Amygdala (tissue), 56 donors: ENCODE measurements at places on chromosomes 13 and 19.
A peak's percentile ranks its signal among the peaks of the same experiment; 100 is the strongest.

DNA sequence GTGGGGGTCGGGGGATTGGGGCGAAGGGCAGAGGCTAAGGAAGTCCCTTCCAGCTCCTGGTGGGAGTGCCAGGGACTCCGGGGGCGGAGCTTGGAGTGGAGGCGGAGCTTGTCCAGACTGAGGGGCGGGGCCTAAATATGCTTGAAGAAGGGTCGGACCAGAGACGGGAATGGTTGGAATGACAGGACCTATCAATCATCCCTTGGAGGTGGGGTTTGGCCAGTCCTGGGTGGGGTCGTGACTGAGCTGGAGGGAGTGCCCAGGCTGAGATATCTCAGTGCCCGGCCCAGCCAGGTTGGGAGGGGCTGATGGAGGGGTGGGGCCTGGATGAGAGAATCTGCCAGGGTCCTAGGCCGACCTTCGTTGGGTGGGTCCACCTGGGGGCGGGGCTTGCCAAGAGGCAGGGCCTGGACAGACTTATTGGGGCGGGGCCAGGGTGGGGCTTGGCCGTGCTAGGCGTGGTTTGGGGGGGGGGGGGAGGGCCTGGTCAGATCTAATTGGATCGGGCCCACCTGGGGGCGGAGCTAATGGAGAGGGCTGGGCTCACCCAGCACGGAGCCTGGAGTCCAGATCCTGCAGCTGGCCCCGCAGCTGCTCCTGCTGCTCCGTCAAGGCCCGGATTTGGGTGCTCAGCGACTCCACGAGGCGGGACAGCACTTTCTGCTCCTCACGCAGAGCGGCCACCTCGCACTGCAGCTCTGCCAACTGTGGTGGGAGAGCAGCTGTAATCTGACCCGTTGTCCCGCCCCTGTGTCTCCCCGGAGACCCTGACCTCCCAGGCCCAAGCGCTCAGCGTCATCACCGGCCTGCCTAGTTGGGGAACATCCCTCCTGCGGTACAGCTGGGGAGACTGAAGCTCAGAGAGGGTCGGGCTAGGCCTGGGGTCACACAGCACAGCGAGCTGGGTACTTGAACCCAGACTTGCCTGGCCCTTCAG, 2.6 kb upstream of the WIZ start:
- peak; percentile 47 for DNase-seq

DNA sequence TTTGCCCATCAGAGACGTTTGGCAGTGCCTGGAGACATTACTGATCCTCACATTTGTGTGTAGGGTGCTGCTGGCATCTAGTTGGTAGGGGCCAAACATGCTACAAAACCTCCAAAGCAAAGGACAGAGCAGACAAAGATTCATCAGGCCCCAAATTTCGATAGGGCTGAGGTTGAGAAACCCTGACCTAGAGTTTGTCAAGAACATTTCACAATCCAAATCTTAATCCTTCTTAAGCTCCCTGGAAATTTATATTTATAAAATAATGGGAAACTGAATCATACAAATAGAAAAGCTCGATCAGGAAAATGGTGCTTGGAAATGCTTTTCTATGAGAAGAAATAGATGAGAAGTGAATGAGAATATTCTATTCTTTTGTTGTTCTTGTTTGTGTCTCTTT, 273.6 kb downstream of the DCT start:
- DNase-seq, result no peak

DNA sequence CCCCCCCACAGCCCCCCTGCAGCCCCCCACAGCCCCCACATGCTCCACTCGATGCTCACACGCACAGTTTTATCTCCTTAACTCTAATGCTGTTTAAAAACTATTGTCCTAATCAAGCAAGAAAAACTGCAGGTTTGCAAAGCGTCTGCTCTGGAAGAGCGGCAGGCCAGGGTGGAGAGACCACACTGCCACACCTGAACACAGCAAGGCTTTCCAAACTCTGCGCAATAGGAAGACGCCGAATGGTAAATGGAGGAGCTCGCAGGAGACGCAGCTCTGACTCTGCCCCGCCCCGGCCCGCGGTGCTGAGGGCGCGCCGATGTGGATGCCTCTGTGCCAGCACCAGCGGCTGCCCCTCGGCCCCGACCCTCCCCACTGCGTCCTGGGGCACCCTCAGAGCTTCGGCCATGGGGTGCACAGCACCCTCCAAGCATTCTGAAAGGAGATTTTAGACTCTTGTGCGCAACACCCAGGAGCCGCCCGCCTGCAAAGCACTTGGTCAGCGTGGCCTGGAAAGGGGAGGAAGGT, 32.4 kb downstream of the RASA3 start:
- DNase-seq, result no peak

DNA sequence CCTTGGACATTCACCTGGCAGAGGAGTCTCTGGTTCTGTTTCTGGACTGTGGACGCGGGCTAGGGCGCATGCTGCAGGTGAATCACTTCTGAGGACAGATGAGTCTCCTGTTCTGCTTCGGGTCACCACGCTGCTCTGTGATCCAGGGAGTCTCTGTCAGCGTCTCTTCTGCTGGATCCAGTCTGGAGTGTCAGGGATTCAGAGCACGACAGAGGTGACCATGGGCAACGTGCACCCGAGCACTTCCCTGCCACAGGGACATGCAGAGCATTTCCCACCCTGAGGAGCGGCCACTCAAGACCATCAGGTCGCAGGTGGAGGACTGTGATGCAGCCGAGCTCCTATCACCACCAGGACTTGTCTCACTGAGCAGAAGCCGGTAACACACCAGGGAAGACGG, 24.4 kb upstream of the LILRA2 start:
- DNase-seq, result no peak

- no peak for DNase-seq
Observed at GRCh38 chr13:19605161-19605955, 28.1 kb upstream of the MPHOSPH8 start.

DNA sequence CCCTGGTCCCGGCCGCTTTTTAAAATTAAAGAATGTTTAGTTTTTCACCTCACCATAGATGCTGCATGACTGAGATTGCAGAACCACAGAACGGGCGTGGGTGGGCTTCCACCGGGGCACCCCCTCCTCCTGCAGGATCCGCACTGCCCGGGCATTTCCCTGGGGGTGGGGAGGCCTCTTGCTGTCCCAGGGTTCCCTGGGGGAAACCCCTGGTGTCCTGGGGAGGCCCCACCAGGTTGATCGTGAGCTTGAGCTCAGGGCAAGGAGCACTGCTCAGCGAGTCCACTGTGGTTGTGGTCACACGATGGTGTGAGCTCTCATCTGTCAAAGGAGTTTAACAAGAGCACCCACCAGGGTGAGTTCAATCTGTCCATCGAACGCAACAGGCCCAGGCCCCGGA, 11.4 kb upstream of the TCF3 start:
- no peak for DNase-seq

DNA sequence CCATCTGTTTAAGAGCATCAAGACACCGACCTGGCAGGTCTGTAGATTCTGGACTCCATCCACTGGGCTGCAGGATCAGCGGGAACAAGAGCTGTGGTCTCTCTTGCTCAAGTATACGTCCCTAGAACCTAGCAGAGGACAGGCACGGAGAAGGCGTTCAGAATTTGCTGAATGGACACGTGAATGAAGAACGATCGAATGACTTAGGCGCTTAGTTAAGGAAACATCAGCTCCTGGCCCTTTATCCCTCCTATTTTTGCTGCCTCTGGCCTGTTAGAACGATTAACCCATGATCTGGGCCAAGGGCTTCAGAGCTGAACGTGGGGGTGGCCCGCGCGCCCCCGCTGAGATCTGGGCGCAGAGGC, 953 bp downstream of the DZIP1 start:
- no peak for DNase-seq

DNA sequence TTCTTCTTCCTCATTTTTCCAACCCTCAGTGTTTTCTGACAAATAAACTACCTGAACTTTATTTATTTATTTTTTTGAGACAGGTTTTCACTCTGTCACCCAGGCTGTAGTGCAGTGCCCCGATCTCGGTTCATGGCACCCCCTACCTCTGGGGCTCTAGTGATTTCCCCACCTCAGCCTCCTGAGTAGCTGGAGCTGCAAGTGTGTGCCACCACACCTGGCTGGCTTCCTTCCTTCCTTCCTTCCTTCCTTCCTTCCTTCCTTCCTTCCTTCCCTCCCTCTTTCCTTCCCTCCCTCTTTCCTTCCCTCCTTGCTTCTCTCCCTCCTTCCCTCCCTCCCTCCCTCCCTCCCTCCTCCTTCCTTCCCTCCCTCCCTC, 32.3 kb downstream of the KCTD4 start:
- DNase-seq, result no peak

DNA sequence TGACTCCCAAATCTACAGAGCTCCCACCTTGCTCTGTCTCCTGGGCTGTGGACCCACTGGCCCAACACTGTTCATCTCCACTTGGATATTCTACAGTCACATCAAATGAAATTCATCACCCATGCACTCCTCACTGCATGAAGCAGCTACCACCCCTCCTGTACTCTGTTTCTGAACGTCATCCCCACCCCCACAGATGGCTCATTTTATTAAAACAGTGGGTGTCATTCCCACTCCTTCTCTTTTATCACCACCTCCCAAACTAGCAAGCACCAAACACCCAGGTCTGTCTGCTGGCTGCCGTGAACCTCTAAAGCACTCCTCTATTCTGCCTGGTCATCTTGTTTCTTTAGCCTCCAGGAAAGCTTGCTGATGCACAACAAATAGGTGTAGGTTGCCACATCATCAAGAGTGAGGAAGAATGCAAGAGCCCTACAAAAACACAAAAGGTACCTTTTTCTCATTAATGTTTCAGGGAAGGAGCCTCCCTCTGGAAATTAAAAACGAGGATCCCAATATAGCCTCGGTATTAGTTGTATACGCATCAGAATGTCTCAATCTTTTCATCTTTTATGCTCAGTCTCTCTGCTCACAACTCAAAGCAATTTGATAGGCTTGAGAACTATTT, 91.8 kb downstream of the MIPEP start:
- DNase-seq, result no peak

- no peak for DNase-seq
Observed at GRCh38 chr19:7153022-7153421, 83.5 kb downstream of the ZNF557 start.

DNA sequence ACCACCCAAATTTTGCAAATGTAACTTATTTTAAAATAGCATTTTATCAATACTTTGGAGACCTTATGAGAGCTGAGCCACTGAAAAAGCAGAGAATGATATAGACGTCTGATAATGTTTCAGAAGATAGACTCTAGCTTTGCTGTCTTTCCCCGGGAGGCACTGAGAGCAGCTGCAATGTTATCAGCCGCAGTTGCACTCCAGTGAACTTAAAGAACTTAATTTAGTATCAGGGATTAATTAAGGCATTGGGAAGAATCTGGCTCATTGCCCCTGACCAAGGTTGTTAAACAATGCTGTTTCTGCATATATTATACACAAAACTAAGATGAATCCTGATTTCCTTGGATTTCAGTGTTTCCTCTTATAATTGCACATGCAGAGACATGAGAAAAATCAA, 75.7 kb upstream of the SGCG start:
- no peak for DNase-seq

GRCh38 chr13:47087841-47088240, 191.0 kb upstream of the HTR2A start:
- DNase-seq, result no peak

DNA sequence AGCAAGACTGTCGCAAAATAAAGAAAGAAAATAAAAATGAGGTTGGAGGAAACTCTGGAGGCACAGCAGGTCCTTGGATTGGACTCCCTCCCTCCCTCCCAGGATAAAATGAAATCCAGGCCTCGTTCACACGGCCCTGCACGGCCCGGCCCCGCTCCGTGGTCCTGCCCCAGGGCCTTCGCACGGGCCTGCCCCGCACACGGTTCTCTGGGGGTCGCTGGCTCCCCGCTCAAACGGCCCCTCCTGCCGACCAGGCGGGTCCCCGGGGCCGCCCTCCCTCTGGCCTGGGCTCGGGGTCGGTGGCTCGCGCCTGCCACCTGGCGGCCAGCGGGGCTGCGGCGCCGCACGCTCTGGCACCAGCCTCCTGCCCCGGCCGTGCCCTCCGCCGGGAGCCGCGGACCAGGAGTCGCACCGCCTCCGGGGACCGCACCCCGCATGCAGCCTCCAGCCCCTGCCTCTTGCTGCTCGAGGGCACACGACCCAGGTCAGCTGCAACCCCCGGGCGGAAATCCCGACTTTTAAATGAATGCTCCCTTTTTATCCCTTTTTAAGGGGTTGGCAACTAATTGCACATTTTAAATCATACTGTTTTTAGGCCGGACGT, 1.5 kb upstream of the WDR18 start:
- DNase-seq, result no peak

GRCh38 chr13:40355126-40355724, 311.2 kb downstream of the FOXO1 start:
- DNase-seq, result no peak

- DNase-seq, result no peak
Observed at GRCh38 chr19:37966662-37967231, 59.7 kb downstream of the SIPA1L3 start.

DNA sequence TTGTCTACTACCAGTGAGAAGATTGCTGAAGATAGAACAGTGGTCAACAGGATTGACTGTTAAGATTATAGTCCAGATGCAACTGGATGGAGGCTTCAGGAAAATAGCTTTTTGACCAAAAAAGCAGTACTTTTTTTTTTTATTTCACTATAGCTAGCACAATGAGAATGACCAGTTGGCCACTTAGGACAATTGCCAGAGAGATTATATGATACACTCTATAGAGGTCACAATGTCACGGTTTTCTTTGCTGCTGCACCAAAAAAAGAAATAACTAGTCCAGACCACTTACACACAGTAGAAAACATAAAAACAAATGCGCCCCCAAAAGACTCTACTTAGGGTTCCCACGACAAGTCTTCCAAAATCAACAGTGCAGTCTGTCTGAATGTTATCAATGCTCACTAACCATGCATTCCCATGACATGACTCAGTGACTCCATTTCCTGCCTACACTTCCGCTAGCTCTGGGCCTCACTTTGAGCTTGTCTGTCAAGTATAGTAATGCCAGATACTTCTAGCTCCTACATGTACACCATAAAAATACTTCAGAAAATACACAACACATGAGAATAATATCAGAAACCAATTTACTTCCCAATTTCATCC, 209.1 kb upstream of the STARD13 start:
- DNase-seq, result no peak

DNA sequence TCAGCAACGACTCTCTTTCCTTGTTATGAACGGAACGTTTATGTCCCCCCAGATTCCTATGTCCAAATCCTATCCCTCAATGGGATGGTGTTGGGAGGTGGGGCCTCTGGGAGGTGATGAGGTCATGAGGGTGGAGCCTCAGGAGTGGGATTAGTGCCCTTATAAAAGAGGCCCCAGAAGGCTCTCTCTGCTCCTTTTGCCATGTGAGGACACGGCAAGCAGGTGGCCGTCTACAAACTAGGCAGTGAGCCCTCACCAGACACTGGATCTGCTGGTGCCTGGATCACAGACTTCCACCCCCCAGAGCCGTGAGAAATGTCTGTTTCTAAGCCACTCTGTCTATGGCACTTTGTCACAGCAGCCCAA, 53.2 kb downstream of the EPS15L1 start:
- DNase-seq, result no peak

- no peak for DNase-seq
Observed at GRCh38 chr19:35015270-35015953, 14.9 kb upstream of the SCN1B start.

- no peak for DNase-seq
Observed at GRCh38 chr13:100533588-100534041, 55.0 kb downstream of the GGACT start.

- DNase-seq, result no peak
Observed at GRCh38 chr19:16112778-16113177, 1.1 kb downstream of the RAB8A start.
